Psoas muscle (tissue), 8 donors: ENCODE measurements at places on chromosomes 7 and 10. TPM values are rescaled to one million over a fixed set of nuclear protein-coding genes. Genes with fewer than 3 reads are reported as not detected.

DNA sequence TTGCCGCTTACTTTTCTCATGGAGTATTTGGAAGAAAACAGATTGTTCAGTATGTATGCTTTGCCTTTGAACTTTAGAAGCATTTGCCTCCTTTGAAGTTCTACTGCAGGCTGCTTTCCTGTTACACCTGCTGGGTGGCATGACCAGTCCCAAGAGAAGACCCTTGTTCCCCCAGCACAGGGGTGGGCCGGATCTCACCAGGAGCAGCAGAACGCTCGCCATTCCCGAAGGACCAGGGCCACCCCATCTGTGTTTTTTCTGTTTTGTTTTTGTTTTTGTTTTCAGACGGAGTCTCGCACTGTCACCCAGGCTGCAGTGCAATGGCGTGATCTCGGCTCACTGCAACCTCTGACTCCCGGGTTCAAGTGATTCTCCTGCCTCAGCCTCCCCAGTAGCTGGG is 493.6 kb downstream of the PTPRN2 start:
- no peak for DNase-seq

Gene IDI2
- total RNA-seq, result 155 TPM

Gene DGKB
- 0.24 TPM for total RNA-seq

- DNase-seq, result no peak
Observed at GRCh38 chr7:135917721-135918120, 59.4 kb downstream of the MTPN start.

Gene CLRN3
- not detected for total RNA-seq

Gene ALOX5
- 2.0 TPM for total RNA-seq

Gene SEMA3C
- total RNA-seq, result 63.1 TPM

Gene OPN1SW
- not detected for total RNA-seq

DNA sequence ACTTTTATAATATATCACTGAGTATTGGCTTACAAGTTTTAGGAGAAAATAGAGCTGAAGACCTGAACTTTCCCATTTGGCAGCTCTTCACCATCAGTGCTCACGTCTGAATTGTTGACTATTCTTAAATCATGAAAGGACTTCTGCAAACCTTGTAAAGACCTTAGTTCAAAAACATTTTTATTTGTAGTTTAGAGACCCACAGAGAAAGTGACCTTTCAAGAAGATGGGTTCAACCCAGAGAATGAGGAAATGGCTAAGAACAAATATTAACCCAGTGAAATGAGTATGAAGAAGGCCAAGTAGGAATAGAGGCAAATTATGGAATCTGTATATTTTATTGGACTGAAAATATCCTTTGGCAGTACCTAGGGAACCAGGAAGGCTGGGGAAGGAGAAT is 1151.1 kb downstream of the GATA3 start:
- DNase-seq, result no peak

DNA sequence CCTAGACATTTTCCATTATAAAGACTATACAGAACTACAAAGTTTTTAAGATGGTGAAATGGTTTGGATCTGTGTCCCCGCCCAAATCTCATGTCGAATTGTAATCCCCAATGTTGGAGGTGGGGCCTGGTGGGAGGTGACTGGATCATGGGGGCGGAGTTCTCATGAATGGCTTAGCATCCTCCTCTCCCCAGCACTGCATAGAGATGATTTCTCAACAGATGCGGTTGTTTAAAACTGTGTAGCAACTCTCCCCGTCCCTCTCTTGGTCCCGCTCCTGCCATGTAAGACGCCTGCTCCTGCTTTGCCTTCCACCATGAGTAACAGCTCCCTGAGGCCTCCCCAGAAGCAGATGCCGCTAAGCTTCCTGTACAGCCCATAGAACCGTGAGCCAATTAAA is 1.6 kb downstream of the FAM133B start:
- no peak for DNase-seq

- DNase-seq, result no peak
Observed at GRCh38 chr10:99418910-99419624, 11.4 kb downstream of the GOT1 start.

GRCh38 chr10:17122726-17123661 is 6.6 kb downstream of the CUBN start:
- DNase-seq, result no peak

DNA sequence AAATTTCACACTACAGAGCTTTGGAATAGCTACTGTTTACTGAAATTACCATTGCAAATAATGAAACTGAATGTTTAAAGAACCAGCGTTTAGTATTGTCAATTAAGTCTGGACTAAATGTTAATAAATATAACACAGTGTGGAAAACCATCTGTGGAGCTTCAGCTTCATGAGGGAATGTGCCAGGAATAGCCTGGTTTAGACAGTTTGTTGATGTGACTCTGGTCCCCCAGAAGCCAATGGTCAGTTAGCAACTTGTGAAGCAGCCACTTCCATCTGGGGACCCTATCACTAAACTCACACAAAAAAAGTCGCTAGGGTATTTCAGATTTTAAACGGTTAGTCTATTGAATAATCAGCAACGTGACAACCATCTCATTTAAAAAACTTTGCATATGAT is 207.8 kb downstream of the RAMP3 start:
- no peak for DNase-seq

DNA sequence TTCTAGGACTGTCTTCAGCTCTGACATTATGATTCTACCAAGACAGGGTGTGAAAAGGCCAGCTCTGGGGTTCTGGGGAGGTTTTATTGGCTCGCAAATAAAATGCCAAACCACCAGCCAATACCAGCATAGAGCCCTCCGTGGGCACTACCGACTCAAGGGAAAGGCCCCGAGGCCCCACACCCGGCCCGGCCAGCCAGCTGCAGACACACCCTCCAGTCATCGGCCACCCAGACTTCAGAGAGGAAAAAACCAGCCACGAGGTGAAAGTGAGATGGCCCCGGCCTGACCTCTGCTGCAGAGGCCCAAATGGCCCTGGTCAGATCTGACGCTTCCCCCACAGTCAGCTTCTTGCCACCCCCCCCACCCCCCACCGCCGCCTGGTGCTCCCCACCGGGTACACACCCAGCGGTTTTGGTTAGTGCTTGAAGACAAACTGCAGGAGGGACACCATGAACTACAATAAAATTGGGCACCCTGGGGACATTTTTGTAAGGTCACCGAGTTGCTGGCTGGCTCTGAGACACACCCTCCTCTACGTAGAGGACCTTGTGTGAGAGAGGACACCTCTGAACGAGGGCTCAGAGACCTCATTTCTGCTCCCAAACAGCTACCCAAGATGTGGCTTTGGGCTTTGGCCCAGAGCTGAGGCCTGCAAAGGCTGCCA is 79.9 kb downstream of the PRKAG2 start:
- peak; percentile 67 for DNase-seq

Gene SORBS1
- total RNA-seq, result 306 TPM

GRCh38 chr7:50660040-50660829 is 95.0 kb upstream of the DDC start:
- no peak for DNase-seq

Gene KIAA1549
- total RNA-seq, result 4.4 TPM

Gene GATA3
- 1.8 TPM for total RNA-seq

Gene DENND2A
- 7.3 TPM for total RNA-seq

DNA sequence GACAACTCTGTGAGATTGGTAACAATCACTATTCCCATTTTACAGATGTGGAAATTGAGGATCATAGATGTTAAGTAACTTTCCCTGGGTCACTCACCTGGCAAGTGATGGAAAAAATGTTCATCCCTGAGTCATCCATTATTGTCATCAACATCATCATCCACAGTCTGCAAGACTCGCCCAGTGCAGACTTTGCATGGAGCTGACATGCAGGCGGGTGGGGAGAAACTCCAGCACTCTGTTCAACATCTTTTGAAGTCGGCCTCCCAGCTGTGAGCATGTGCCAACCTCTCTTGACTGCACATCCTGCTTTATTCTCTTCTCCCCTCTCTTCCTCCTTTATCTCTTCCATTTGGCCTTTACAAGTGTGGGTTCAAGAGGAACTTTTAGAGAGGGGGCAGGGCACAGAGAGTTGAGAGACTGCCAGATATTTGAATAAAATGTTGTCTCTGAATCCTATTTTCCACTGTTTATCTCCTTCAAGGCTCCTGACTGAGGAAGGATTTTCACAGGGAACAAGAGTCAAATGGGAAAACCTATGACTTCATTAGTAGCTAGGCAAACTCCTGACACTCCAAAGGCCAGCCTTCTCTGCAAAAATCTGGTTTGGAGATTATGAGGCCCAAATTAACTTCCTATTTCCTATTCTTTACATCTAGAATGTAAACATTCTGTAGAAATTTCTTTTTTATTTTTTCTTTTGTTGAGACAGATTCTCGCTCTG is 283.7 kb upstream of the PODXL start:
- no peak for DNase-seq

DNA sequence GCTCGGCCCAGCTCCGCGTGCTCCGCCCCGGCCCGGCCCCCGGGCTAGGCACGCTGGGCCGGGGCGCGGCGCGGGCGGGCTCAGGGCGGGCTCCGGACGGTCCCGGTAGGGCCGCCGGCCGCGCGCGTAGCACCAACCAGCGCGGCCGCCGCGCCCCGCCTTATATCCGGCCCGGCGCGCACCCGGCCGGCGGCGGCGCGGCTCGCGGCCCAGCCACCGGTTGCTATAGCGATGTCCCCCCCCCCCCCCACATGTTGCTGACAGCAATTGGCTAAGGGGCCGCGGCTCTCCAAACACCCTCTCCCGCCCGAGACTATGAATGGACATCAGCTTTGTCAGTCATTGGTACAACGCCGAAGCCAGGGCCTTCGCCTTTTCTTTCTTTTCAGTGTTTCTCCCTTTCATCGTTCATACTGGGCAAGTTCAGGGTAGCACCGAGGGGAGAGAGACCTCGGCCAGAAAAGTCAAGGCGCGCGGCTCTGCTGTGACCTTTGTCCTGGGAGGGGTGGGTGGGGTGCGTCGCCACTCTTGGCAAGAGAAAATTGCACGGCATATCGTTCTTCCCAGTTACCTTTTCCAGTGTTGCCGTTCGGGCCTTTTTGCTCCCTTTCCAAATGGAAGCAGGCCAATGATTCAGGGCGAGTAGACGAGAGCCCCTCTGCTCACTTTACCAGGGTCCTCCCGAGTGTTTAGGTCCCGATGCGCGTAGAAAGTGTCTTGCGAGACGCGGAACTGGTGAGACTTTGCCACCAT is 354.2 kb downstream of the DNAJB6 start:
- peak; percentile 55 for DNase-seq

Gene ASIC3
- total RNA-seq, result 2.1 TPM

- peak; percentile 60 for DNase-seq
Observed at GRCh38 chr10:117005026-117005526, at the start of gene SHTN1. Gene SHTN1, minus strand, starts transcription at chr10:117005187. Its CDS starts 108 bp downstream, at chr10:117005079.

- peak; percentile 26 for DNase-seq
Observed at GRCh38 chr7:45033931-45034290, 33.9 kb downstream of the CCM2 start.

DNA sequence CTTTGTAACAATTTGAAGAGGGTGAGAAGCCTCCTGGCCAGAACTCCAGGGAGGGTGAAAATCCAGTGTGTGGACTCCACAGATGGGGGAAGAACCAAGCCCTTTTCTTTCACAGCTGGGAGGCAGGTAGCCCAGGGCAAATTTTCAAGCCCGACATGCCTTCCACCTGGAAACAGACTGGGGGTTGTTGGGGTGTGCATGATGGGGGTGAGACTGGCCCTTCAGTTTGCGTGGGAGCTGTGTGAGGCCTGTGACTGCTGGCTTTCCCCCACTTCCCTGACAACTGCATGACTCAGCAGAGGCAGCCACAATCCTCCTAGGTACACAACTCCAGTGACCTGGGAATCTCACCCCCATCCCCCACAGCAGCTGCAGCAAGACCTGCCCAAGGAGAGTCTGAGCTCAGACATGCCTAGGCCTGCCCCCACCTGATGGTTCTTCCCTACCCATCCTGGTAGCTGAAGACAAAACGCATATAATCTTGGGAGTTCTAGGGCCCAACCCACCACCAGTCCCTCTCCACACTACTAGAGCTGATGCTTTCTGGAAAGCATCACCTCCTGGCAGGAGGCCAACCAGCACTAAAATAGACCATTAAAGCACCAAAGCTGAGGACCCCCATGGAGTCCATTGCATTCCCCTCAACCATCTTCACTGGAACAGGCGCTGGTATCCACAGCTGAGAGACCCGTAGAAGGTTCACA is 445.4 kb downstream of the TFEC start:
- no peak for DNase-seq

Gene ZNF239
- total RNA-seq, result 5.3 TPM

DNA sequence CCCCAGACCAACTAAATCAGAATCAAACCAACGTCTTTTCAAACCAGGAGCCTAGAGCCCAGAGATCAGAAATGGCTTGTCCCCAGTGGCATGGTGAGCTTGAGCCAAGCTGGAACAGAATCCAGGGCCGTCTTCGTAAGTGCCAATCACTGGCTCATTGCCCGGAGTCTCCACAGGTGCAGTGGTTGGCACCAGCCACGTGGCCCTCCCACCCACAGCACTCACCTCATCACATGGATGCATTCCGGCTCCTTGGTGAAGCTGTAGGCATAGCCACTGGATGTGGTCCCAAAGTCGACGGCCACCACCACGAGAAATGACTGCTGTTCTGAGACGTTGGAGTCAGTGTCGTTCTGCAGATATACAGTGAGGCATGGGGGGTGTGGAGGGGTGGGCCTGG is 37.4 kb downstream of the HSPA12A start:
- DNase-seq, result no peak

DNA sequence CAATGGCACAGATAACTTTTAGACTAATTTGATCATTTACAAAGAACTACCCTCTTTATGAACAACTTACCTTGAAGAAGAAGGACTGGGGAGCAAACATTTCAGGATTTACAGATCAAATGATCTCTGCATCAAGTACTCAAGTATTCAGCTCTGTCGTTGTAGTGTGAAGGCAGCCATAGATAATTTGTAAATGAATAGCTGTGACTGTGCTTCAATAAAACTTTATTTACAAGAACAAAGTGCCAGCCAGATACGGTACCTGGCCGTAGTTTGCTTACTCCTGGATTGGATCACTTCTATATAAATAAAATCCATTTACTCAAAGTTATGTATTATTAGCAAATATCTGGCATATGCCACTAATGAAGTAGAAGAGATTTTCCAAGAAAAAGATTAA is 388.2 kb upstream of the SEMA3A start:
- DNase-seq, result no peak

Gene HMX3
- not detected for total RNA-seq

DNA sequence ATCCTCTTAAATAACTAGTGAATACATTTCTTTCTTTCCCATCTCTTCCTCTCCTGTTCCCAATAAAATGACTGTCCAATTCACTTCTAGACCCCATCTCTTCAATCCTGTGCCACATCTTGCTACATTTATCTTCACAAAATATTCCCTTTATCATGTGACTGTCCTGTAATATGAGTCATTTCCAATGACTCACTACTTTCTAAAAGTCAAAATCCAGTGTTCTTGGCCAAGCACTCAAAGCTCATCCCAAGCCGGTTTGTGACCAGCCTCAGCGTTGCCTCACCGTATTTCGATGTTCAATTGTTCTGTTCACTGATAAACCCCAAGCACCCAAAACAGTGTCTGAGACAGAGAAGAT is 104.7 kb downstream of the PARD3 start:
- peak; percentile 32 for DNase-seq

GRCh38 chr10:72616716-72617115 is 9.2 kb downstream of the MICU1 start:
- no peak for DNase-seq
